Activated T-cell treated with anti-CD3 and anti-CD28 coated beads for 24 hours (primary cell): ENCODE measurements at places on chromosomes 5 and 9.
A peak's percentile ranks its signal among the peaks of the same experiment; 100 is the strongest.

DNA sequence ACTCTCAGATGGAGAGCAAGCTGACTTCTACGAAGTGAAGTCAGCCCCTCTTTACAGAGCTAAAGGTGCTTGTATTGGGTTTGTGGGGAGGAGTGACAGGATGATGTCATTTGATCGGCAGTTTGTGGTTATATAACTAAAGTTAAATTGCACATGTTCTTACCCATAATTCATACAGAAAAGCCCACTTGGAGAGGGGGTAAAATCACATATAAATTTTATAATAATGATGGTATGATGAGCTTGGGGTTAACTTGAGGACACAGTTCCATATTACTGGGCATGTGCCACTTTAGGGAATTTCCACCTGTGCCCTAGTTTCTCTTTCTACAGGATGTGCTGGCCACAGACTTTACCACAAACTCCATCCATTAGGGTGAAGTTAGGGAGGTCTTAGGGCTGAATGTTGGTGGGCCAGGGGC, 1178.6 kb upstream of the CDH9 start:
- DNase-seq: no peak

DNA sequence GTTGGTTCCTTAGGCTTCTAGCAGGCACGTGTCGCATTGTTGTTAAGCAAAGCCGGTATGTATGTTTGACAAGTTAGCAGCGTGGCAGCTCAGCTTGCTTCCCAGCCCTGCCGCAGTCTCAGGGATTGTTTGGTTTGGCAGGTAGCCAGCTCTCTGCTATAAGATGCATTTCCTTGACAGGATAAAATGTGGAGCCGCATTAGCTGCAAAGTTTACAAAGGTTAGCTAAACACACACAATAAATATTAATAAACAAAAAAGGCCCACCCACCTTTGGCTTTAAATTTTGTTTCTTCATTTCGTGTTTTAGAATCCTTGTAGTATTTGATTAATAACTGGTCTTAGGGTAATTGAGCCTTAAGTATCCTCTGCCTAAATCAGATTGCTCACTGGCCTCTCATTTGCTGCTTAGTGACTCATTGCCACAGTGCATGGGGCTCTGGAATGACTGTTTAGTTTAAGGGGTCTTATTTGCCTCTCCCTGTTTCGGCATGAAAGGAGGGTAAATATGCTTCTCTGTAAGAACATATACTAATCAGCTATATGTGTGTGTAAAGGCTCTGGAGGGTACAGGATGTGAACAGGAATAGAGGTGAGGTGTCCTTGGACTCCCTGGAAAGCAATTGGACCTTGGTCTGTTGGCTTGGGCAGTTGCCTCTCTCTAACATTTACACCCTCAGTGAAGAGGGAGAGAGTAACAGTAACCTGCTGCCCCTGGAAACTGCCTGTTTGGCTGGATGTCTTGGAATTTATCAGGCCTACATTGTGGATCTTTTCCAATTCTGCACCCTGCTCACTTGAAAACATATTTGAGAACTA, 122.0 kb downstream of the GDNF start:
- DNase-seq: no peak

DNA sequence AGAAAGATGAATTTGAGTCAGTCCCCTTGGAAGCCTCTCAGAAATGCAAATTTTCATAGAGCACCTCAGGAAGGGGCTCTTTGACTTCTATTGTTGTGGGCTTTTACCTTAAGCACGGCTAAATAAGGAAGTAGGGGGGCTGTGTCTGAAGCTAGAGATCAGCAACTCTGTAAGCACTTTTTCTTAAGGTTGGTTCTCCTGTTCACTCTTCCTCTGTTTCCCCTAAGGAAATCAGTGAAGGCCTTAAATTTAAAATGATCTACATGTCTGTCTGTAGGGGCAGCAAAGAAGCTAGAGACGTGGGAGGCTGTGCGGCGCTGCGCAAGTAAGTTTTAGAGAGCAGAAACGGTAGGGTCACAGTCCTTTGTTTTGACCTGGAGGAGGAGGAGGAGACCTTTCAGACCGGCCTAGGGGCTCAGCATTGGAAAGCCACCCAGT, 1.2 kb upstream of the CDC14B start:
- DNase-seq: no peak

DNA sequence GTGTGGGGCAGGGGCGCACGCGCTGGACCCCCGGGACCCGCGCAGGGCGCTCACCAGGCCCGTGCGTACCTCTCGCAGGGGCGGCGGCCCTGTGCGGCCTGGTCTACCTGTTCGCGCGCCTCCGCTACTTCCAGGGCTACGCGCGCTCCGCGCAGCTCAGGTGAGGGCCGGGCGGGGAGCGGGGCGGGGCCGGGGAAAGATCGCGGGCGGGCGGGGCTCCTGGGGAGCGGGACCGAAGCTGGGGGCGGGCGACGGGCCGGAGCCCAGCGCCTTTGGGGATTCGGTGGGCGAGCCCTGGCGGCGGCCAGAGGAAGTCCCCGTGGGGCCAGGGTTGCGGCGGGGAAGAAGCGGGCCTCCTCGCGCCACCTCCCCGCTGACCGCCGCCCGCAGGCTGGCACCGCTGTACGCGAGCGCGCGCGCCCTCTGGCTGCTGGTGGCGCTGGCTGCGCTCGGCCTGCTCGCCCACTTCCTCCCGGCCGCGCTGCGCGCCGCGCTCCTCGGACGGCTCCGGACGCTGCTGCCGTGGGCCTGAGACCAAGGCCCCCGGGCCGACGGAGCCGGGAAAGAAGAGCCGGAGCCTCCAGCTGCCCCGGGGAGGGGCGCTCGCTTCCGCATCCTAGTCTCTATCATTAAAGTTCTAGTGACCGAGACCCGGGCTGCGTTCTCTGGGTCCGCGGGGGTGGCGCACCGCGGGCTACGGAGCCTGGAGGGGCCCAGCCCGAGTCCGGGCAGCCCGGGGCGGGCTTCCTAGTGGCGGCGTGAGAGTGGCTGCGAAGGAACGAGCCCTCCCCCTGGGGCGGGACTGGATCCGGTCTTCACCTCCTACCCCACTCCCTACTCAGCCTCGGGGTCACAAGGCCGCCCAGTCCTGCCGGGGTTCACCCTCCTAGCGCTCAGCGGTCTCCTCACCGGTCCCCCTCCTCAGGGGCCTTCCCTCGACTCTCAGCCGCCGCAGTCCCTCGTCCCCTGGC, 2.4 kb downstream of the LTC4S start:
- peak; percentile 43 for DNase-seq

GRCh38 chr5:111172504-111172903, 51.7 kb upstream of the CAMK4 start:
- DNase-seq: no peak

- no peak for DNase-seq
Observed at GRCh38 chr5:74026310-74026709, 400.3 kb downstream of the ARHGEF28 start.

DNA sequence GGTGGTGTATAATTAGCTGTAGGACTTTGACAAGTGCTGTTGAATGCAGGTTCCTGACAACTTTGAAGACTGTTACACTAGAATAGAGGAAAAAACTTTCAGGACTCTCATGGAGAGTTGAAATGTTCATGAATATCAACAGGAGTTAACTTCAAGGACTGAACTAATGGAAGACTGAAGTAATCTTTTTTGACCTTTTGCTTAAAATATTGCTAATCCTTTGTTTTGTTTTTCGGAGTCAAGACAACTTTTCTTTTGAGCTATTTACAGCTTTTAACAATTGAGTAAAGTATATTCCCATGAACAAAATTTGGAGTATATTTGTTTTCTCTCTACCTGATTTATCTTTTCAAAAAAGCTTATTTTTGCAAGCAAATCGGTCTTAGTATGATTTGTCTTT, 34.1 kb upstream of the MTMR12 start:
- DNase-seq: no peak

DNA sequence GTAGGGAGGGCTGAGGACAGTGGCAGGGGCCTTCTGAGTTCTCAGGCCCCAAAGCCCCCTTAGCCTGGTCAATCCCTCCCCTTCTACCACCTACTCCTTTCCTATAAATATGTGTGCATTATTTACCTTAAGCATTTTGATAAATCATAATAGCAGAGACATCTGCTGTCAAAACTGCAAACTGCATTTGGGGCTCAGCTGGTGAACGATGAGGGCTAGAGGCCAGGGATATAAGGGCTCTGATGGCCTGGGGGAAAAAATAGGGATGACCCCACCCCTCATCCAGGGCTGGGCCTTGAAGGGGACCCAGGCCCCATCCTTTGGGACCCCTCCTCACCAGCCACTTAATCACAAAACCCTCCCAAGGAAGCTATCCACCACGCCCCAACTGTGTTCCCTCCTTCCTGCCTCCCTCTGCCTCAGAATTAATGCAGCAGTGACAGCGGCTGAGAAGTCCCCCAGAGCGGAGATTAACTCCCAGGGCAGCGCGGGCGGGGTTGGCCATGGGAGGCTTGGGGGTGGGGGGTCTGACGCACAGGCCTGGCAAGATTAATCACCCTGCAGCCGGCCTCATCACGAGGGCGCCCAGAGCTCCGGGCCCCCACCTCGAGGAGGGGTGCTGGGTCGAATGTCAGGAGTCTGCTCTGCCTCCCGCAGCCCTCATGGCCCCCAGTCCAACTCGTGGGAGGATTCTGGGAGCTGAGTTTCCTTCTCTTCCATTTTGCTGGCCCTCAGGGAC, 42.1 kb downstream of the CXXC5 start:
- DNase-seq: no peak

GRCh38 chr9:4214486-4214885, 85.4 kb downstream of the GLIS3 start:
- no peak for DNase-seq

DNA sequence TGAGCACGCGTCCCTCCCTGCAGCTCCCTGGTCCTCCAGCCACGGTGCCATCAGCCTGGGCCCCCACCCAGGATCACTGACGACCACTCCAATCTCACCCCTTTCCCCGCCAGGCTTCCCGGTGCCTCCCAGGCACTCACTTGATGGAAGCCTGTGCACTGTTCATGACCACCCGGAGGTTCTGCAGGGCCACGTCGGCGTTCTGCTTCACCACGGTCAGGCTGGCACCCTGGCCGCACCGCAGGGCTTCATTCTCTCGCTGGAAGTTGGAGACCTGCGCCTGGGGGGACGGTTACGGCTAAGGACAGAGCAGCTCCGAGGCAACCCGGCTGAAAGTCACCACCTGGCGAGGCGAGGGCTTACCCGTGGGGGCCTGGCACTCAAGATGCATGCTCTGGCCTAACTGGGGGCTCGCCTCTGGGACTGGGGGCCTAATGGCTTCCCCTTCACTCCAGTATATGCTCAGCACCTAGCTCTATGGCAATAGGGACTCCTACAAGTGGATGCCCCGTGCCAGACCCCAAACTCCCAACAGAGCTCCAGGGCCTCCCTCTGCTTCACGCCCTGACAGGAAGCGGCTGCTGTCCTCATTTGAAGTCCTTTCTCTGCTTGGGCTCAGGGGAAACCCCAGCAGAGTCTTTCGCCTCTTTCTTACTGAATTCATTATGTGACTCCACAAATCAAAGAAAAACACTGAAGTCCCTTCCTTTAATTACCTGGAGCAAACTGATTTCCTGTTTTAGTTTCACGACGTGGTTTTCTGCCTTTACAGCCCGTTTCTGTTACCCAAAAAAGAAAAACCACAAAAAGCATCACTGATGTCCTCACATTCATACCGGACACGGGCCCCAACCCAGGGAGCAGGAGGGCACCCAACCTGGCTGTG, 4.2 kb upstream of the SNAPC4 start:
- DNase-seq: peak; percentile 44

DNA sequence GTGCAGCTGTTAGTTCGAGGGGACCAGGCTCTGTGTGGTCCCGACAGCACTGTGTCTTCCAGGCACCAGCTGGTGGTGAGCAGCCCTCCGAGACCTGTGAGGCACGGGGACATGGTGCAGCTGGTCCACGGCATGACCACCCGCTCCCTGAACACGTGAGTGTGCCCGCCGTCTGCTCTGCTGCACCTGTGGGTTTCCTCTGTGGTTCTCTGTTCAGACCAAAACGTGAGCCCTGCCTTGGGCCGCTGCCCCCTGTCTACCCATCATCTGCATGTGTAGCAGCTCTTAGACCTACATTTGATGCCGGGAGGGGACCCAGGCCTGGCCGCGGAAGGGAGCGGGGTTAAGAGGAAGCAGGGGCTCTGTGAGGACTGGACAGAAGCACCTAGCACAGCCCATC, 10.5 kb downstream of the POMT1 start:
- no peak for DNase-seq

DNA sequence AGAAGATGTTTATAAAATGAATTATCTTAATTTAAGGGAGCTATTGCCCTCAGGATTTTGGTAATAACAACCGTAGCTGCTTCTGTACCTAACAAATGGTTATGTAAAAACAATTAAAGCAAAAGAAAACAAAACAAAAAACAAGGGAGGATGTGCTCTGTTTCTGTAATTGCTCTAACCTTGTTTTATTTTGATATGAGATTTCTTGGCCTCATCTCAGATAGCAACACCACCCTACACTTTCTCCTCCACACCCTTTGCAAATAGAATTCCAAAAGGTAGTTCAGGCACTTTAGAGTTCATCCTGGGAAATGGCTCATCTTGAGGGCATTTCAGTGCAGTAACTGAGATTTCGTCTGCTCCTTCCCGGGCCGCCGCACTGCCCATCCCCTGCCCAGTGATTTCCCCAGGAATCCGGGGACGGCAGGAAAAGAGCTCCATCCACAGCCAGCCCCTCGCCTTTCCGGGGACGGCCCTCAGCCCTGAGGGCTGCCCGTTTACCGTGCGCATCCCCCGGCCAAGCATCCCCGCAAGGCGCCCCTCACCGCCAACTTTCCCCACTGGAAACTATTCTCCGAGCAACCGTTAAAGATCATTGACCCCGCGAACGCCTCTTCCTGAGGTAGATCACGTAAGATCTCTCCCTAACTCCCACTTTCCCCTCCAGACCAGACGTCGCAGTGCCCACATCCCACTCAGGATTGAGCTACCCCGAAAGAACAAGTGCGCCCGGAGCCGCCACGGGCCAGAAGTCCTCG, 1.2 kb downstream of the FNBP1 start:
- no peak for DNase-seq

DNA sequence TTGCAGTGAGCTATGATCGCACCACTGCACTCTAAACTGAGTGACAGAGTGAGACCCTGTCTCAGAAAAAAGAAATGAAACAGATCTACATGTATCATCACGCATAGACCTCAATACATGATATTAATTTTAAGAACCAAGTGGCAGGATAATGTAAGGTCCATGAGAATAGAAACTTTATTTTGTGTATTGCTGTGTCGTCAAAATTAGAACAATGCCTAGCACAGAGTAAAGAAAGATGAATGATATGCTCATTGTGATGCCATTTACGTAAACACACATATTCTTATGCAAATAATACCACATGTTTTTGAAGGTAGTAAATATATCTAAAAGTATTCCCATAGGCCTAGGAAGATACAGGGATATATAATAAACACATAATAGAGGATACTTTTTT, 3.6 kb upstream of the UIMC1 start:
- no peak for DNase-seq
